ENCODE measurements at places on chromosomes 2 and 18.

DNA sequence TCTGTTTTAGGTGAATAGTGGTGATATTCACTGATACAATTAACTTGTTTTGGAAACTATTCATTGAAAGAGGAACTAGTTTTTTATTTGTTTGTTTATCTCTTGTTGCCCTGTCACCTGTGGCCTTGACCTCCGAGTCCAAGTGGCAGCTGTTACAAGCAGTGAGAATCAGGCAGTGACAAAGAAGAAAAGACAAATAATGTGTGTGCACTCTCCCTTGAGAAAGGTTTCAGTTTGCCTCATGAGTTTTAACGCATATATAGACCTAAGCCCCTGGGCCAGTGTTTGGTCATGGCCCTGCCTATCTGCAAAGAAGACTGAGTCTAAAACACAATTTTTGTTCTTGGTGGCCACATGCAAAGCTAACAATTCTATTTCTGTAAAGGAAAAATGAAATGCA, 15.3 kb downstream of the KYNU start:
- no peak for DNase-seq

DNA sequence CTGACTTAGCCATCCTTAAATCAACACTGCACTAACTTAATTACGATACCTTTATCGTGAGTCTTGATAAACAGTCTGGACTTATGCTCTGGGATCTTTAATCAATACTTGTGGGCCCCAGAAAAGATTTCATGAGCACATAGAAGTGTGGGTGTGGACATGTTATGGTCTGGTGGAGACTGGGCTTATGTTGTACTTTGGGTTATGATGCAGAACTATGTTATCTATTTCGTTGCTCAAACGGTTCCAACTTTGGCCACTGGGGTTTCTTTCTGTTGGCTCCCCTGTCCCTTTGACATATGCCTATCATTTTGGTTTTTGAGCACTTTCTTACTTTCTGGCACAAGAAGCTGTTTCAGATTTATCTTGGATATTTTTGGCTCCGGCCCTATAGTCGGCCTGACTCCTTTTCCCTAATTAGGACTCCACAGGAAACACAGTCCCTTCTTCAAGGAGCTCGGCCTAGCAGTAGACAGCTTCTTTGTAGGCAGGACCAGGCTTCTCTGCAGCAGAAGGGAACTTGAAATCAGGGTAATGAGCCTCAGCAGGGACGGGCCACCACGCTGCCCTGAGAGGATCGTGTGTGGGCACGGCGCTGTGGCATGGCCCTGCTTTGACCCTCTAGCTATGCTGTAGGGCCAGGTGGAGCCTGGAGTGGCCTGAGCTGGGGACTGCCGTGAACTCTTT, 54.6 kb upstream of the TXNDC2 start:
- no peak for DNase-seq

DNA sequence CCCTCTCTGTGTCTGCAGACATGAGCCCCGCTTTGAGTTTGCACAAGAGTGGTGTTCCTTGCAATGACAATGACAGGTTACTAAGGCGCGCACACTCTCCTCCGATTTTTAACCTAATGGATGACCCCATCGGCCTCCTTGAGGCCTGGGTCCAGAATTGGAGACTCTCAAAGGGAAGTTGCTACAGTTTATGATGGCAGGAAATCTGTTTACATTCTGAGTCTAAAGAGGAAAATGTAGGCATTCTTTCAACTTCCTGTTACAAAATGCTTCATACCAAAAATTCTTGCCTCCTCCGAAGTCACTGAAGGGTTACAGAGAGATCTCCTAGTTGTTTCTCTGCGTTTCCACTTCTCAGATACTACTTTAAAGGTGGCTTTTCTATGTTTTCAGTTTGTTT, 225.3 kb upstream of the AGAP1 start:
- no peak for DNase-seq

- DNase-seq = no peak
These were observed 45.0 kb downstream of the MBP start for GRCh38 chr18:77087393-77088141.

DNA sequence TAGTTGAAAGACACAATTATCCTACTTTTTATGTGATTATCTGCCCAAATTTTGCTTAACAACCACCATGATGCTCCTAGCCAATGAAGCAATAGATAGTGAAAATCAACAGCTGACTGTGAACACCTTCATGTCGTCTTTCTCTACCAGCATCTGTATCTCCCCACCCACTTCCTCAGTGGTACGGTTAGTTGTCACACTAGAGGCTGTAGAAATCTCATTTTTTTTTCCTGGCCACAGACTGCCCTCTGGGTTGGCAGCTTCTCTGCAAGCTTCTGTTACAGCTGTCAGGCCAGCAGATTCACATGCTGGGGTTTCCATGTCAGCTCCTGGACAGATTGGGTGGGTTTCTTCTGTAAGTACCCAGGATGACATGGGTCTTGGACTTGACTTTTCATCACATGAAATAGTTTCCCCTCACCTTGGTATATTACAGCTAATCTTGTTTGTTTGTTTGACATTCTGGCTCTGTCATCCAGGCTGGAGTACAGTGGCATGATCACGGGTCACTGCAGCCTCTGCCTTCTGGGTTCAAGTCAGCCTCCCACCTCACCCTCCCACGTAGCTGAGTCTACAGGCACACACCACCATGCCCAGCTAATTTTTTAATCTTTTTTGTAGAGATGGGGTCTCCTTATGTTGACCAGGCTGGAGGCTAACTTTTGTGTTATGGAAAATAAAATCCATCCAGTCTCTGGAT, 24.3 kb downstream of the STAT4 start:
- DNase-seq = no peak

GRCh38 chr18:50013363-50014138, 181.4 kb downstream of the MYO5B start:
- no peak for DNase-seq

- DNase-seq = no peak
These were observed 271.2 kb downstream of the LPIN1 start for GRCh38 chr2:12017499-12018157.

- DNase-seq = no peak
These were observed 183.4 kb downstream of the NEDD4L start for GRCh38 chr18:58227361-58227930.
